NCI-H1092 treated with DMSO at 0.1 percent for 48 hours (cell line): ENCODE measurements at places on chromosomes 5 and 9.

GRCh38 chr9:122955961-122956360 lies 15.1 kb downstream of the RABGAP1 start:
- no peak for DNase-seq

GRCh38 chr9:134922932-134923240 lies 5.2 kb upstream of the FCN1 start:
- DNase-seq, result no peak

DNA sequence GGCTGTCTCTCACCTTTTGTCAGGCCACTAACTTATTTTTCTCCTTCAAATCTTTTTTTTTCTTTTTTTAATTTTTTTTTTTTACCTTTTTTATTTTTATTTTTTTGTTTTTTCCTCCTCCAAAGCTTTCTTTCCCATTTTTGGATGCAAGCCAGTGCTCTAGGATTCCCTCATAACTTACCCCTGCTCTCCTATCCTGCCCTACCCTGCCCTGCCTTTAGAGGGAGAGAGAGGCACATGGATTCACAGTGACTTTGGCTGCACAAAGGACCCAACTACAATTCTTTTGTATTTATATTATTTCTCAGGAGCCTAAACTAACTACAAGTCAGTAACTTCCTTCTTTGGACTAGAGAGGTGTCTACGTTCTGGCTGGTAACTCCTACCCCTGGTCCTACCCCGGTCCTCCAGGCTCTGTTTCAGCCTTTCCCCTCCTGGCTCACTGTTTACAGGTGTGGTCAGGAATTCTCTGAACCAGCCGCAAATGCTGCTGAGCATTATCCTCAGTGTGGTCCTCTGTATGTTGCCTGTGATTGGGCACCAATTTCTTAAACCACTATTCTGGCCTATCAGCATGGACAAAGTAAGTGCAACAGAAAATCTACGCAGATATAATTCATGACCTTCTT lies 8.4 kb upstream of the RUSC2 start:
- DNase-seq, result no peak

DNA sequence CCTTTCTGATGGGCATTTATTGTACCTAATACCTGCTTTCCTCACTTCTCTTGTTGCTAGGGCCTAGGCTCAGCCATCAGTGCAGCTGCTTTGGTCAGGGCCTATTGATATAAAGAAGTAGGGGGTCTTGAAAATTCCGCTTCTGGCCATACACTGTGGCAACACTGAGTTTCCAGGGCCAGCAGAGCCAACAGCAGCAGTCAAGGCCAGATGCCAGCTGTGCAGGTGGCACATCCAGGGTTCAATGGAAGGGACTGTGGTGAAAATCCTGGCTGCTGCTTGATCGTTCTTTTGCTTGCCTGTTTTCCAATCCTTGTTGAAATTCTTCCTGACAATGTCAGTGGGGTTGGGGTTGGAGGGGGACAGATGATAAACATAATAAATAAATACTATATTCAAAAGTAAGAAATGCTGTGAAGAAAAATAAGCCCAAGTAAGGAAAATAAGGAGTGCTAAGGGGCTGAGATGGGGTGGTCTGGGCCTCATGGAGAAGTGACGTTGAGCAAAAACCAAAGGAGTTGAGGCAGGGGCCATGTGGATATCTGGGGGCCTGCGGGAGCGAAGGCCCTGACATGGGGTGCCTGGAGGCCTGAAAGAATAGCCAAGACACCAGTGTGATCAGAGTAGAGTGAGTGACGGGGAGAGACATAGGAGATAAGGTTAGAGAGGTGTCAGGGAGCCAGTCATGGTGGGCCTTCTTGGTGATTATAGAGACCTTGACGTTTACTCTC lies 91.0 kb upstream of the ALDH1B1 start:
- DNase-seq, result peak; percentile 53

DNA sequence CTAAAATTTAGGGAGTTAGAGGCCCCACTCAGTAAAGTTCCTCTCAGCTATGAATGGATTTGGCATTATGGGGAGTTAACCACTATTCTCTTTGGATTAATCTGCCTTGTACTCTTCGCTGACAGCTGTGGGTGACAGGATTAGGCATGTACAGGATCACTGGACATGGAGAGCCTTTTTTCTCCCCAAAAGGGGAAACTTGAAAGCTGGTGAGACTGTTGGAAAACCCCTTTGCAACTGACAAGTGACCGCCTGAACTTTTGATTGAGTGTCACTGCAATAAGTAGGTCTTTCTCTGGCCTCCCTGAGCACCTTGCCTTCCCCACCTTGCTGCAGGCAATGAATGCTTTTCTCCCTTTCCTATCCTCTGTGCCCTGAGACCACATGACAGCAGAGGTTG lies 68.3 kb downstream of the ERP44 start:
- no peak for DNase-seq

DNA sequence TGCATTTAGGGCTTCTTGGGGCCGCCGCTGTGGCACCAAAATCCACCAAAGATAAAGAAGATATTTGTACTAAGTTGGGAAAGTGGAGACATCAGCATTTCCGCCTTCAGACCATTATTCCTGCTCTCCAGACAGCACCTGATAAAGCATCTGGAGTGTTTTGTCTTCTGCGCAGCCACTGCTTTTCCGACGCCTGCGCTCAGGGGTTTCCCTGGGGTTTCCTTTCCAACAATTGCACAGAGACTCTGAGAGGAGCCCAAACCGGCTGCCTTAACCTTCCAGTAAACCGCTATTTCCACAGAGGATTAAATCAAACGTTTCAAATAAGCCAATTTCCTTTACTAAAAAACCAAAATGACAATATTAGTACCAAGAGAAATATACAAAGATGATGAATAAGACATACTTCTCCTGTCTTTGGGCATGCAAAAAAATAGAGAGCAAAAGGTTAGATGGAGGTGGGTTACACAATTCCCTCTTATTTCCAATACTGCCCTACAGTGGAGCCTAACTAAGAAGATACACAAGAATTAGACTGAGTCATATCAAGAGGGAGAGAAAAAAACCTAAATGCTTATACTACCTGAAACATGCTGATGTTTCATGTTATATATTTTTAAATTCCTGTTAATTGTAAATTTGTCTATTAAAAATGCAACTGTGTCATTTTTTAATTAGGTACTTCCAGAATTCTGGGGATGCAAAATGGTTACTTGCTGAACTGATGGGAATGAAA lies 98.4 kb downstream of the MAPKAP1 start:
- DNase-seq, result no peak

DNA sequence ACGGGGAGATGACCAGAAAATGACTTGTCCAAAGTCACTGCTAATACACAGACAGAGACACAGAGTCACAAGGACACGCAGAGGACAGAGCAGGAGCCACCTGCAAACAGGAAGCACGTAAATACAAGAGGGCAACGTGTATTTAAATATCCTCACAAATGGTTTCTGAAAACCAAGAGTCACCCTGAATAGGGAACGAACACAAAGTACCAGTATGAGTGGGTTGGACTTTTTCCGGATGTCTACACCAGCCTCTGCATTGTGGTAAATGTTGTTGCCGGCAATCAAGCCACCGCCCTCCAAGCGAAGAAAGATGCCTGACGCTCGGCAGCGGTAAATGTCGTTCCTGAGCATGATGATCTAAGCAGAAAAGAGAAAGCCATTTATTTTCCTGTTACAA lies 44.5 kb downstream of the FBXO10 start:
- DNase-seq, result no peak

DNA sequence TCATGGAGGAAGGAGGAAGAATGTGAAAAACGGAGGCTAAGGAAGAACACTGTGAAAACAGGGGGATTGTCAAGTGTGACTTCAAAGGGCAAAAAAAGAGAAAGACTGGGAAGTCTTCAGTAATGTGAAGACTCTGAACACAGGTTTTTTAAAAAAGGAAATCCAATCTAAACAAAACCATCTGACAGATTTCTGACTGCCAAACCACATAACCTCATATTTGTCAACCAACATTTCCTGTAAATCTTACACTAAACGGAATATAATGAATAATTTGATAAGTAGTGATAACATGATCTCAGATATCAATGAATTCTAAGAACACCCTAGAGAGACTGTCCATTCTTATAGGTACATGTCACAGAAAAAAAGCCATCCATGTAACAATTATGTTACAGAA lies 124.7 kb downstream of the FBN2 start:
- DNase-seq, result no peak
